ENCODE measurements at places on chromosomes 1 and 21.
A peak's percentile ranks its signal among the peaks of the same experiment; 100 is the strongest.

DNA sequence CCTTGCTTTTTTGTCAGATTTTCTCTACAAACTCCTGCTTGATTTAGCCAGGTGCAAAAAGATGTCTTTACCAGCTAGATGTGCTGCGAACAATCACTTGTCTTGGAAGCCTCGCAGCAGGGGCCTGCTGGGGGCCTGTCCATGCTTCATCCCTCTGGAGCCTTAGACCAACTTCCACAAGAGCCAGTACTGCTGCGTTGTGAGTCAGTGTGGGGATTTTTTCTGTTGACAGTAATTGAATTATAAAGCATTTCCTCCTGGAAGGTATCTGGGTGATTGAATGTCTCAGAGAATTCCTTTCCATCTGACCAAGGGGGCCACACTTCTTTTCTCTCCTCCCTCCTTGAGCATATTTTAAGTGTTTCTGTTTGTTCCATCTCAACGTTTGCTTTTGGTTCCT, 40.4 kb upstream of the LDLRAP1 start:
- DNase-seq = no peak

DNA sequence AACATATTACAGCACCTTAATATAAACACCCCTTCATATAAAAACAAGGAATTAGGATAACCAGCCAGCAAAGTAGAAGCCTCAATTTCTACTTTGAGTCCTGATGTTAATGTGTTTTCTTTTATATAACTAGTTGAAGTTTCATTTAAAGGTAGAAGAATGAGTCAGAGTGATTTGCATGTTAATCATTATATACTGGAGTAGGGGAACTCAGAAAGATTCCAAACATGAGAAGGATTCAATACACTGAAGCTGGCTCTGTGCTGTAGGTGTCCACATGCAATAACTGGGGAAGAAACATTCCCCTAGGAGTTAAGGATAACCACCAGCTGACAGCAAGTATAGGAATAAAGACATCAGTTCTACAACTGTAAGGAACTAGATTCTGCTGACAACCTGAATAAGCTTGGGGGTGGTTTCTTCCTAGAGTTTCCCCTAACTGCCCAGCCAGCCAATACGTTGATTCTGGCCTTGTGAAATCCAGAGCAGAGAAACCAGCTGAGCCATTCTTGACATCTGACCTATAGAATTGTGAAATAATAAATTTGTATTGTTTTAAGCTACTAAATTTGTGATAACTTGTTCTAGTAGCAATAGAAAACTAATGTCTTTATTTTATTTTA, 33.4 kb upstream of the RNPC3 start:
- DNase-seq = no peak

DNA sequence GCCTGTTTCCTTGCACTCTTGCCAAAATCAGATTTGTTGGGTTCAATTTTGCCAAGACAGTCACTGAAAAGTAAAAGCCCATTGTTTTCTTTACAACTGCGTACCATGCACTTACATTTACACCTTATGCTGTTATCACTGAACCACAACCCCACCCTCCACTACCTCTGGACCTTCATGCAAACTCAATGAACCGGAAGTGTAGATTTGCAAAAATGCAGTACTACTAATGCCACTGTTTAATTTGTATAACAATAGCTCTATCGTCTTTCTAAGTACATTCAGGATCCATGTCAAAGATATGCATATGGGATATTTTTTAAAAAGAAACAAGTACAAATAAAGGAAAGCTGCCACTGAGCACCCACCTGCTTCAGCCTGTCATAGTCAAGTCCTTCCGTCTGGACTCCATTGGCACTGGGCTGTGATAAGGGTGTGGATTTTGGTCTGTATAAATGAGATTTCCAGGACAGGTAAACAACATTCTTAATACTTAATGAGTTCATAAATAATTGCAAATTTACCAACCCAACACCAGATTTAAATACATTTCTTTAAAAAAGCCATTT, 72.9 kb upstream of the LBR start:
- no peak for DNase-seq

DNA sequence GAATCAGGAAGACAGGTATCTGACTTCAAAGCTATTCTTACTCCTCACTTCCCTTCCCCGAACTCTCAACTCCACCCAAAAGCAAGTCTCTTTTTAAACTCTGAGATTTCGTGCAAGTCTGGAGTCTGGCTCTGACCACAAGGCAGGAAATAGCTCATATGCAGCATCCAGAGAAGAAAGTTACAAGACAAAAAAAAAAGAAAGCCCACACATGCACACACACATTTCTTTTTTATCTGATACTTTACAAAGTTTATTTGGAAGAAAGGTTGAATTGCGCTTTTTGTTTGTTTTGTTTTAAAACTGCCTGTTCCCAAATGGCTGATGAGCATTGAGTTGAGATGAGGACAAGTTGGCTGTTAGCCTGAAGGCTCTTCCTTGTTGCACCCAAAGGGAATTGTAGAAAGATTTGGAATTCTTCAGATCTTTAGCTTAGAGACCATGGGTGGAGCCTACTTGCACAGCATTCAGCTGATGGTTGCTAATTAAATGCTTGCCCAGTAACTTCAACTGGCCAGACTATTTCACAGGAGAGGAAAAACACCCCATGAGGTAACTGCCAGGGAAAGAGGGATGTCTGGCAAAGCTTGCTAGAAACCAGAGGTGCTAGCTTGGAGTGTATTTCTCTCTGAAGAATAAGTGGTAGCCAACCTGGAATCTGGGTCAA, 490.3 kb downstream of the TTLL7 start:
- peak; percentile 42 for DNase-seq

DNA sequence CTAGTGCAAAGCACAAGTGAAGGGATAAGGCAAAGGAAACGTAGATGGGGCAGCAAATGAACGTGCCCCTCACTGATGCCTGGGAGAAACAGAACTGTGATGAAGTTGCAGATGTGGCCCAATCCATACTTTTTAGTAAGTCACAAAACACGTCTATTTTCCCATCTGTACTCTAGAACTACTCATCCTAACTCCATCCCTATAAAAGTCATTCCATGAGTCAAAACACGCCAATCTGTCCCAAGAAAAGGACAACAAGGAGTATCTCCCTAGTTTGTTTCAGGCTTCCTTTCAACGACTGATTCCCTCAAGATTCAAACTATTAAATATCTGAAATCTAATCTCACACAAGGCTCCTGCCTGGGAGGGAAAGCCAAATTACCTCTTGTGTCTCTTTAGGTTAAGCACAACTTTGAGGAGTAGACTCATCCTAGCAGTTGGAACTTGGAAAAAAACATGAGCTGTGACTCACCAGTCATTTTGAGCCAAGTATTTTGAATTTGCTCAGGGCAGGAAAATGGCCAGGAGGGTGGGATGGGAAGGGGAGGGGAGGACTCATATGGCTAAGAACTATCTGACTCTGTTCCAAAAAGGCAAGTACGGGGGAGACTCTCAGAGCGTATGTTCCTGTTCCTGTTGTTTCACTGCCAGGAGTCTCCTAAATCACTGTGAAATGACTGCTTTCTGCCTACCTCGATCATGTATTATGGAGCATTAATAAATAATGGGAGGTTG, 214.5 kb upstream of the CAMK1G start:
- DNase-seq = no peak

DNA sequence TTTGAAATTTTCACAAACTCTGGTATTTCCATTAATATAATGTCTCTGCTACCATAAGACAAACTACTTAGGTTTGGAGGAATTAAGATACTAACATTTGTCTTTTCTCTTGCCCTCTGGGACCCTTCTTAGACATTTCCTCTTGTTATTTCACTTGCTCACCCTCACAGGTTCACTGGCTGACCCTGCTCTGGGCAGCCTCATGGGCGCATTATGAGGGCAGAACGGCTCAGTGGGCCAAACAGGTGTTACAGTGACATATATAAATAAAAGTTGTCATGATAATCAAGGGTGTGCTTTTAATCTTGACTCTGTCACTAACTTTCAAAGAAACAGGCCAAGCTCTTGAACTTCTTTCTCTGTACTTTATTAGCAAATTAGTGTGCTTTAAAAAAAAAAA, 46.5 kb downstream of the ZNHIT6 start:
- no peak for DNase-seq

GRCh38 chr1:112805155-112805853, 90.2 kb upstream of the PPM1J start:
- DNase-seq = no peak

DNA sequence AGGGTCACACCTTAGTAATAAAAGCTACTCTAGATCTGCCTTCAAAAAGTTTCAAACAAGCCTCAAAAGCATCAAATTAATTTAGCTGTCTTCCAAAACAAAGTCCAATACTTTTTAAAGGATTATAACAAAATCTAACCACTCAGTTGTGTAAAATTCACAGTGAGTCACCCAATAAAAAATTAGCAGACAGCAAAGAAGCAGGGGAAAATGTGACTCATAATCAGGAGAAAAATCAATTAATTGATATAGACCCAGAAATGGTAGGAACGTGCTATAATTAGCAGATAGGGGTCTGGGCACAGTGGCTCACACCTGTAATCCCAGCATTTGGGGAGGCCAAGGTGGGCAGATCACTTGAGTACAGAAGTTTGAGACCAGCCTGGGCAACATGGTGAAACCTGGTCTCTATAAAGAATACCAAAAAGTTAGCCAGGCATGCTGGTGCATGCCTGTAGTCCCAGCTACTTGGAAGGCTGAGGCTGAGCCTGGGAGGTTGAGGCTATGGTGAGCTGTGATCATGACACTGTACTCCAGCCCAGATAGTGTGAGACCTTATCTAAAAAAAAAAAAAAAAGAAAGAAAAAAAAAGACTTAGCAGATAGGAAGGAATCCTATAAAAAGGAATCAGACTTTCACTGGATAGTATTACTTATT, 8.1 kb upstream of the MYOG start:
- no peak for DNase-seq

GRCh38 chr1:110464340-110464739, 13.4 kb downstream of the PROK1 start:
- DNase-seq = no peak

DNA sequence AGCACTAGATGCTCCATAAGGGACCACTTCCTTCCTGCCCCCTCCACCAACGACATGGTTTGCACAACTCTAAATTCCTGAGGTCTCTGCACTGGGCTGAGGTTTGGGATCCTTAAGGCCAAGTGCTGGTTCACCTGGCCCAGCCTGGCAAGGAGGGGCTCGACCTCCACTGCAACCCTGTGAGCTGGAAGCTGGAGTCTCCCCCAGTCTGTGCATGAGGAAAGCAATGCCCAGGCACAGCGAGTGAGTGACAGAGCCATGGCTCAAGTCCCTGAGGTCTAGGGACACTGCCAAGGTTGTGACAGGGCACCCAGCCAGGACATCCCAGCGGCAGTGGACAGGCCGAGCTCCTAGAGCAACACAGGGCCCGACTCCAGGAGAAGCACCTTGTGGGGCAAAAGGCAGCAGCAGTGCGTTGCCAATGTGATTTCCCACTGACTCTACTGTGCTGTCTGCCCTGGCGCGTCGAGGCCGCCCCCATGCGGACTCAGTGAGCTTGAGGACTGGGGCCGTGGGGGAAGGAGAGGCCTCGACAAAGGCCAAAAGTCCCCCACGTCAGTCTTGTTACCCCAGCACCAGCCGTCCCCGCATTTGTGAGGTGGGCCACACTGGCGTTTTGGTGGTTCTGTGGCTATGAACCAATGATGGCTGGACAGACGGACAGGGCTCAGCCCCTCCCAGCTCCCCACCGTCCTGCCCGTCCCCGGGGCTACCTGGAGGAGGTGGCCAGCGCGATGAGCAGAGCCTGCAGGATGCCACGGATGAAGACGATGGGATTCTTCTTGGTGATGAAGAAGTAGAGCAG, 30.0 kb downstream of the PODN start:
- no peak for DNase-seq

DNA sequence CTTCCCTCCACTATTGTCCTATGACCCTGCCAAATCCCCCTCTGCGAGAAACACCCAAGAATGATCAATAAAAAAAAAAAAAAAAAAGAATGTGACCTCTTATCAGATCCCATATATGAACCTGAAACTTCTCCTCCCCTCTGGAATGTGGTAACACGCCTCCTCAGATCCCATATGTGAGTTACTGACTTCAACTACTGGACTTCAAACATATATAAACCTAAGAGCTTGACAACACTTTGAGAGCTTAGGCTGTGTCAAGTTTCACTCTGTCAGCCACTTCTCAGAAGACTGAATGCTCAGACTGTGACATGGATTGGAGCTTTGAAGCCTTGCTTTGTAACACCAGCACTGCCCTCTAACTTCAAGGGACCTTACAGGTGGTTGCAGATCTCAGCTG, 148.4 kb downstream of the COP1 start:
- DNase-seq = no peak

GRCh38 chr1:5765997-5766913, 226.0 kb downstream of the NPHP4 start:
- no peak for DNase-seq

DNA sequence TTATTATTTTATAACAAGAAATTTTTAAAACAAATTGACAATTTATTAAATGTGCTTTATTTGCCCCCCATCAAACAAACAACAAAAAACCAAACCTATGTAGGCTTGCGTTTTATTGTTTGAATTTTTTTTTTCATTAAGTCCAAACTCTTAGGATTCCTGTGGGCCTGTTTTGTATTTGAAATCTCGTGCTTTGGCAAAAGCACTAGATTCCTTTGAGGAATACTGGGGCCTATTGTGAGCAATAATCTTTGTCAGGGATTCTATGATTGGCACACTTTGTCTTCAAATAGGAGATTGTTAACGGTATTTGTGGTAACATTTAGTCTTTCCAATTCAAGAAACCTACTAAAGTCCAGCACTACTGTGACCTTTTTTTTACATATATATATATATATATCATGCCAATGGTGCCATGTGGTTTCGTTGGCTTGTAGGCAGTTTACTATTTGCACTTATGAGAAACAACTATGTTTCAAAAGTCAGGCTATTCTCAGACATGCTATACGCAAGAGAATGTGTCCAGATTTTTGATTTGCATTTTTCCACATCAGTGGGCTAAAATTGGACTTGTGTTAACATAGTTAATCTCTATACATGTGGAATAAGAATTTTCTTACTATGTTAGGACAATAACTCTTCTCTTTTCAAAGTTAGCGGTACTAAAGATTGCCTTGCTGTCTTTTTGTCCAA, 70.4 kb upstream of the GREM2 start:
- no peak for DNase-seq

- peak; percentile 56 for DNase-seq
Measured at GRCh38 chr1:212700892-212701819, 1.5 kb upstream of the BATF3 start.

DNA sequence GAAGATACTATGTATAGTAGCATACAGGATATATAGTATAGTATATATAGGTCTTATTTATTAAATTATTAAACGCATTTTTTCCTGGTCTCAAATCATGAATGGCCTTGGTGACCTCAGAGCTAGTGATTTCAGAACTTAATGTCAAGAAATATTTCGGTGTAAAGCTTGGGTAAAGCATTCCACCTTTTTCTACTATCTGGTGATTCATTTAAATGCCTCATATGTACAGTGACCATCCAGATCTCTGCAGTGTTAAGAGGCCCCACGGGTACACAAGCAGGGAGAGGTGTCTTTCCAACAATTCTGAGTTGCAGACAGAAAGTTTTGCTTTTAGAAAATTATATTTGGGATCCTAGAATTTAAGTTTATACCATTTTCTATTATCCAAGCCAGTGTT, 626.5 kb downstream of the PTPRC start:
- no peak for DNase-seq

DNA sequence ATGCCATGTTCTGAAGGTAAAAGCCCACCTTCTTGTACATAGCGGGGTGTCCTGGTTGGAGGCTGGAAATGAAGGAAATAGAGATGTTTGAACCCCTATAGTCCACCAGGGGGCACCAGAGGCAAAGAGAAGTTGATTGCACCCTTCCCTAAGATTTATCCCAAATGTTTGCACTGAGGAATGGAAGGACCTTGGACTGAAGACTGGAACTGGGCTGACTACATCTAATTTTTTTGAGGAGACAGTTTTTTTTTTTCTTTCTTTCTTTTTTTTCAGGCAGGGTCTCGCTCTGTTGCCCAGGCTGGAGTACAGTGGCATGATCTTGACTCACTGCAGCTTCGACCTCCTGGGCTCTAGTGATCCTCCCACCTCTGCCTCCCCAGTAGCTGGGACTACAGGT, 55.3 kb upstream of the EIF4G3 start:
- DNase-seq = peak; percentile 67

Measured in GM20000 (cell line).